ENCODE measurements at places on chromosomes 11 and 22.

DNA sequence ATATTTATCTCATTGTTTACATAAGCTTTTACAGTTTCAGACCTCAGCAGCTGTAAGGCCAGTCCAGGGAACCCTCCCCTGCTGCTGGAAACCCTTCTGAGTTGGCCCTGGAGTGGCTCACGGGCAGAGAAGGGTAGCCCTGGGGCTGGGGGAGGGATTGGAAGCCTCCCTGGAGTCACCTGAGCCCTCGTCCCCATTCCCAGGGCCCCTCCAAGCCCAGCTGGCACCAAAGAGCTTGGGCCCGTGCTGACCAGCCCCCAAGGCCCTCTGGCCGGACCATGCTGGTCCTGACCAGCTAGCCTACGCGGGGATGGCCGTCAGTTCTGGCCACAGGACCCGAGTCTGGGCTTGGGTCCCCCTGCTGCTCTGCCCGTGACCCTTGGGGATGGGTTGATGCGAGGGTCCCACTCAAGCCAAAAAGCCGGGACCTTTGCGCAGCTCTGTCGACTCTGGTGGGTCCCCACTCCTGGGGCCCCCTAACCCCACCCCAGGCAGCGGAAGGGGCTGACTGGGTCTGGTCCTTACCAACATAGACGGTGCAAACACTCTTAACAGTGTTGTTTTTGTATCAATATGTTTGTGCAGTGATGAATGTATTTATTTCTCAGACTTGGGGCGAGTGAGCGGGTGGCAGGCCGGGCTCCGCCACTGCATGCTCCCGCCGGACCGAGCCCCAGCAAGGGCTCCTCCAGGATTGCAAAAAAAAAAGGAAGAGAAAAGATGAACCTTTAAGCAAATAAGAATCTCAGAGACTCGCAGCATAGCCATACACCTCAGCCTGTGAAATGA lies 17.5 kb upstream of the TMEM191C start:
- no peak for DNase-seq

DNA sequence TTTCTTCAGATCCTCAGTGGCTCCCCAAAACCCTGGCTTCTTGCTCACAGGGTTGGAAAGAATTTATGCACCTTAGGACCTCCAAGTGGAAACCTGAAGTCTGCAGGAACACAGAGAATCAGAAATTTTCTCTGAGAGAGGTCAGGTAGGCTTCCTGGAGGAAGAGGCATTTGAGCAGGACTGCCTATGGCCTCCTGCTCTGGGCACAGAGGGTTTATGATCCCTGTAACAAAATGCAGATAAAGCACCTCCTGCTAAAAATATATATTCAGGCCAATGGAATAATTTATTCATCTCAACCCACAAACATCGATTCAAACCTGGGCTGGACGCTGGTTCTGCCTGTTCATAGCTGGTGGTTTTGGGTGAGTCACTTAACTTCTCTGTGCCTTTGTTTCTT lies 68.1 kb upstream of the FGF3 start:
- DNase-seq, result no peak

GRCh38 chr11:69134957-69135356 lies 20.8 kb upstream of the SMIM38 start:
- DNase-seq, result no peak

GRCh38 chr11:121467965-121468364 lies 15.2 kb upstream of the SORL1-AS1 start:
- no peak for DNase-seq

DNA sequence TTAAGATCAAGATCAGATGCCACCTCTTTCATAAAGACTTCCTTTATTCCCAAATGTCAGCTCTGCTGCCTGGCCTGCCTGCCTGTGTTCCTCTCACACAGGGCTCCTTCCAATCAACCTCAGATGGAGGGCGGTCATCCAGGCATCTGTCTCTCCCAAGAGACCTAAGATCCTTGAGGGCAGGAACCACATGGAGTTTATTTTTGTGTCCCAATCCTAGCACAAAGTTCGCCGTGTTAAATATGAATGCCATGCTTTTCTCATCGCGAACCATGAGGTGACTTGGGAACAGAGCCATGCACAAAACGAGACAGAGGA lies 72.7 kb upstream of the ARFGAP3 start:
- DNase-seq, result no peak

- DNase-seq, result no peak
These were observed 118.1 kb downstream of the HIPK3 start for GRCh38 chr11:33375236-33375635.

GRCh38 chr11:79328402-79328801 lies 112.4 kb downstream of the TENM4 start:
- no peak for DNase-seq

DNA sequence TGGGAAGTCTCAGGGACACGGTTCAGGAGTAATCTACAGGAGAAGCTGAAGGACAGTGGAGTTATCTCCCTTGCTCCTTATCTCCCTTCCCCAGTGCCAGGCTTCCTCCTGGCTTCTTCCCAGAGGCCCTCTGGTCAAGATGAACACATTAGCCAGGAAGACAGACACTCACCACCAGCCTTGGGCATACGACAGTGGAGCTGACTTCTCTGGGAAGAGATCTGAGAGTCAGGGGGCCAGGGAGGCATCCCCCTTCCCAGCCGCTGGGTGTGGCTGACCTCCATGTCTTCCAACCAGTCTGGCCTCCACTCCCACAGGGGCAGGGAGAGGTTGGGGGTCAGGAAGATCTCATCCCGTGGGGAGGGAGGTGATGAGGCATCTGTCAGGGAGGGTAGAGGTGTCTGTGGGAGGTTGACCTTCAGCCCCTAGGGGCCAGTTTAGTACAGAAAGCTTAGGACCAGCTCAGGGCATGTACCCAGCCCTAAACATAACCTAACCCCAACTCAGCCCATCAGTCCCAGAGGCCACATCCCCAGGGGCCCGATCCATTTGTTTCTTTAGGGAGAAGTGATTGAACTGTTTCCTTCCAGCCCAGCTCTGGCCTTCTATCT lies 12.7 kb downstream of the ROBO4 start:
- no peak for DNase-seq

GRCh38 chr11:27331981-27332380 lies 31.0 kb downstream of the CCDC34 start:
- DNase-seq, result no peak

DNA sequence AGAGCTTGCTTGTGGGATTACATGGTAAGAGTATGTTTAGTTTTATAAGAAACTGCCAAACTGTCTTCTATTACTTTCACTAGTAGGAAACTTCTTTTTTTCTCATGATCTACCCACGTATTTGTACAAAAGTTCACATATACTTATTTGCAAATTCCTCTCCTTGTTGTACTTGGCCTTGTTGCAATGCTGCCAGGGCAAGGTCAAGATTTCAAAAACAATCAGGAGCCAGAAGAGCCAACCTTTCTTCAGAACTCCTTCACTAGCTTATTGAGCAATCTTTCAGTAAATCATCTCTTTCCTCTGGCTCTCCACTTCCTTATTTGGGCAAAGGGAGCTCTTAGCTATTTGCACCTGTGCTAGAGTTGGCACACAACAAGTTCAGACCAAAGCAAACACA lies 9.7 kb downstream of the SRSF8 start:
- DNase-seq, result no peak

- no peak for DNase-seq
These were observed 14.7 kb upstream of the SORL1-AS1 start for GRCh38 chr11:121467471-121467870.

- peak; percentile 45 for DNase-seq
These were observed 27.7 kb downstream of the SLC36A4 start for GRCh38 chr11:93169950-93170561.

GRCh38 chr11:92302770-92303169 lies 78.2 kb downstream of the FAT3 start:
- no peak for DNase-seq

GRCh38 chr11:71305451-71306125 lies 53.2 kb upstream of the SHANK2 start:
- no peak for DNase-seq

GRCh38 chr11:94175535-94175934 lies 46.9 kb downstream of the PANX1 start:
- DNase-seq, result no peak

GRCh38 chr11:131674051-131674755 lies 303.8 kb downstream of the NTM start:
- peak; percentile 16 for DNase-seq

GRCh38 chr11:30089921-30090320 lies 73.1 kb upstream of the KCNA4 start:
- DNase-seq, result no peak

GRCh38 chr22:25758316-25758715 lies 16.3 kb downstream of the MYO18B start:
- no peak for DNase-seq

DNA sequence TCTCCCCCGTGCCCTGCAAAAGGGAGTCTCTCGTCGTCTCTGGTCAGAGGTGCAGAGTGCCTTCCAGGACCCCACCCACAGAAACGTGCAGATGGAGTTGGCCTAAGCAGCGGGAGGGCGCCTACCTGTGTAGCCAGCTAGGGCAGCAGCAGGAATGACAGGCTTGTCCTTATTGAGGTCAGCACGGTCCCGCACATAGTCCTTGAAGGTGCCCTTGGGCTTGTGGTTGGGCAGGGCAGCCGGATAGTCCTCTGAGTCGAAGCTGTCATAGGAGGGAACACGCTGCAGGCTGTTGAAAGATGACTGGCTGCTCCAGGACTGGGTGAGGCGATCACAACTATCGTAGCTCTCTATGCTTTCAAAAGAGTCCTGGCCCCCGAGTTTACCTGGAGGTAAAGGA lies 107.3 kb downstream of the ETS1 start:
- DNase-seq, result no peak

GRCh38 chr22:38257181-38257580 lies 15.6 kb downstream of the TMEM184B start:
- no peak for DNase-seq

- DNase-seq, result no peak
These were observed 16.0 kb downstream of the TNRC6B start for GRCh38 chr22:40193429-40194421.

DNA sequence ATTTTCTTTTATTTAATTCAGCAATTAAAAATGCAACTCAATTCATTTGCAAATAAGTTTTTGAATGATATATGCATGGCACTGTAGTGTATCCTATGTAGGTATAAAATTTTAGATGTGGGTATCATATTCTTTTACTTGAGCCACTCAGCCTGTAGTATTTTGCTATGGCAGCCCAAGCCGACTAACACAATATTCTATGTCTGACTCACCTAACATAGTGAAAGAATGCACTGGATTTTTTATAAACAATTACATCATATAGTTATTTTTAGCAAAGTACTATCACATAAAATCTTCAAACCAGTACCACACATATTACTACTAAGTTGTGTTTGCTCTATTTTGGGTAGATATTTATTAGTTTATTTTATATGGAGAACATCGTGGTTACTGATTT lies 21.9 kb upstream of the GRIA4 start:
- DNase-seq, result no peak

- no peak for DNase-seq
These were observed 2.1 kb downstream of the SYN3 start for GRCh38 chr22:33056108-33056507.

- no peak for DNase-seq
These were observed 212.8 kb downstream of the DSCAML1 start for GRCh38 chr11:117584056-117584830.

All from SK-N-DZ (cell line).